ENCODE measurements at places on chromosomes 16 and 17.
A peak's percentile ranks its signal among the peaks of the same experiment; 100 is the strongest.

DNA sequence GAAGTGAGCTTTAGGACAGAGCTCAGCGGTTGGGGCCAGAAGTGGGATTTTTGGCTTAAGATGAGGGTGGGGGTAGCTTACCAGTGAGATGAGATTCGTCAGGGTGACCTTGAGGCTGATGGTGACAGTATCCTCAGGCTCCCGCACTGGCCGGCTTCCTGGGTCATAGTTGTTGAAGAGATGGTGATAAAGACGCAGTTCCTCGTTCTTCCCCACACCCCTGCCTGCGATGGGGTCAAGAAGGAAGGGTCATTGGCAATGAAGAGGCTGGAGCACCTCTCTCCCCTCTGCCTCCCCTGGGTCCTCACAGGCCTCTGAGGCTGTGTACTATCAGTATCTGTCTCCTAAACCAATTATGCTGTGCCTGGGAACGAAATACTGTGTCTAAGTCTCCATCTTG, 358 bp downstream of the CHRNE start:
- no peak for DNase-seq

- no peak for DNase-seq
Measured at GRCh38 chr17:58564971-58565370, 50.5 kb upstream of the MTMR4 start.

DNA sequence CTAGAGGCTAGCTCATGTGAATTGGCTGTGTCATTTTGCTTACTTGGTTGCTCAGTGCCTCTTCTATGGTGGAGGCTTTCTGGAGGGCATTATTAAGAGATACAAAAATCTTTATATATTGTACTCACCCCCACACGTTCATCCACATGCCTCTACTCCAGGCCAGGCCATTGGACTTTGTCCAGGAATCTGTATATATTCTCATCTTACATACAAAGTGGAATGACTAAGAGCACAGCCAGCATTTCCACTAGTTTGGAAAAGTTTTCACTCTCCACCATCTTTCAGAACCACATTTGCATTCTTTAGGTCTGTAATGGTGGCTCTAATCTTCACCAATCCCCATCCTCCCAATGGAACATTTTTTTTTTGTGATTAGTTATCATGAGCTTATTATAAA, 4.8 kb upstream of the GLG1 start:
- peak; percentile 69 for DNase-seq

DNA sequence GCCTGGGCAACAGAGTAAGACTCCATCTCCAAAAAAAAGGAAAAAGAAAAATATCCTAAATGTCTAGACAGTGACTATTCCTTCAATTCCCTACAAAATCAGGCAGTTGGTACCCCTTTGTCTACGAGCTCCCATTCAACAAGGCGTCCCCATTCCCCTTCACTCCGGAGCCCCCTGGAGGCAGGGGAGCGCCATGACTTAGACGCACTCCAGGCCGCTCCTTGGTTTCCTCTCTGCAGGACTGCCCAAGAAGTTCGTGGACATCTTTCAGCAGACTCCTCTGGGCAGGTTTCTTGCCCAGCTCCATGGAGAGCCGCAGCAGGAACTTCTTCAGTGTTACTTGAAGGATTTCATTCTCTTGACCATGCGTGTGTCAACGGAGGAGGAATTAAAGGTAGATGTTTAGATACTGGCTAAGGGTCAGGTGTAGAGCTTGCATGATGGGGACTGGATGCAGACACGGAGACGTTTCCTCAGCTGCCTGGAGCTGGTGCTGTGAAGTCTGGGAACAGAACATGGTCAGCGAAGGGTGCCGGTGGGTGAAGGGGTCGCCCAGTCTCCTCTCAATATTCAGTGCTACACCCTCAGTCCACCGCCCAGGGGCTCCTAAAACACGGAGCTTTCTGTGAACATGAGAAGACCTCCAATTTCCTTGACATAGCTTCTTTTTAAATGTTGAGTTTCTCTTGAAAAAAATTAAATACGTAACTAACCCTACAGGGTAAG, 53.3 kb upstream of the ENDOV start:
- DNase-seq, result peak; percentile 11
